ENCODE measurements at places on chromosomes 2 and 18. TPM values are rescaled to one million over a fixed set of nuclear protein-coding genes. Genes with fewer than 3 reads are reported as not detected.

- DNase-seq, result no peak
Observed at GRCh38 chr2:26735883-26736588, 28.0 kb upstream of the SLC35F6 start.

- no peak for DNase-seq
Observed at GRCh38 chr2:158725441-158725891, 69.7 kb upstream of the DAPL1 start.

DNA sequence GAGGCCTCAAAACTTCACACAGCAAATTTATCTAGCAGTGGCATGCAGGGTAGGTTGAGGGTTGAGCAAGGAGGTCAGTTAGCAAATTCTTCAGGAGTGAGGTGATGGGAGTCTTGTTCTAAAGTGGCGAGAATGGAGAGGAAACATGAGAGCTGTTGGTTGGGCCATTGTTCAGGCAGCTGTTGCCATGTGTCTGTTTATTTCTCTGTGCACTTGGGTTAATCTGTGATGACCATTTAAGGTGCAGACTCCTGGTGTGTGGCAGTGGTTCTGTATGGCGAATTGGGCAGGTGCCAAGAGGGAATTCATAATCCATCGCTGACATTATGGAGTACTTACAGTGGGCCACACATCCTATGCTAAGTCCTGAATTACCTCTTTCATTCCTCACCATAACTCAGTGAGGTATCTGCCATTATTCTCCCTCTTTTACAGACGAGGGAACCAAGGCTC lies 30.4 kb downstream of the TMEM178A start:
- peak; percentile 95 for DNase-seq

The DUSP19 gene
- 2.4 TPM for polyA plus RNA-seq
